Breast epithelium (tissue), 4 donors: ENCODE measurements at places on chromosomes 12 and 14.

GRCh38 chr14:60512973-60513571, 4.1 kb downstream of the SIX6 start:
- DNase-seq: no peak

- DNase-seq: no peak
These were observed 53.4 kb upstream of the ANO4 start for GRCh38 chr12:100741084-100741711.

GRCh38 chr12:110007881-110008280, 8.7 kb downstream of the ANKRD13A start:
- DNase-seq: no peak

DNA sequence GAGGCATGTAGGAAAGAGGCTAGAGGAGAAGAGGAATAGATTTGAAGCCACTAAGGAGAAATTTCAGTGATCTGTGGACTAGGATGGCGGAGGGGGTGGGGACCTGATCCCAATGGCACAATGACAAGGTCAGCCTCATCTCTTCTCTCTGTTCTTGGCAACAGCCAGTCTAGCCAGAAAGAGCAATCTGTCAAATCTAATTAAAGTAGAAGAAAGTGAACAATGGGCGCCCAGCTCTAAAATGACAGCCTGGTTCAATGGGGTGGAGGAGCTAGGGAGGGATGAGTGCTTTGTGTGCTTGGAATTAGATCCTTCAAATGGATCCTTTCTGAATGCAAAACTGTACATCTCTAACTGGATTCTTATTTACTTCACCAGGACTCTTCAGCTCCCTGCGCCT, 37.2 kb upstream of the TUBA1C start:
- no peak for DNase-seq

DNA sequence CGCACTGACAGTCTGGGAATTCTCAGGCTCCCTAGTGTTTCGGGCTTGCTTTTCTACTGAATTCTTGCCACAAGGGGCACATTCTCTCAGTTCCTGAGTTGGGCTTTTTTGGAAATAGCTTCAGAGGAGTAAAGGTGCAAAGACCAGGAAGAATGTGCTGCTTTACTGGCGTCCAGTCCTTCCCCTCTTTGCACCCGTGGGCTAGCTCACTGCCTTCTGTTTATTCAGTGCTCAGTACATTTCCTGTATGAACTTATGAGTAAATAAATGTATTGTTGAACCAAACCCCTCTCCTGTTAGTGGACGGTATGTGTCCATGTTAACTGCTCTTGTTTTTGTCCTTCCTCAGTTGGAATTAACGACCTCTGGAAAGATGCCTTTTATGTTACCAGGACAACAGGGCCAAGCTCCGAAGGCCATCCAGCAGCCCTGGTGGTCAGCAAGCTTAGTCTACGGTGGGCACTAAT, 24.0 kb downstream of the GSG1 start:
- DNase-seq: no peak
